CD8-positive, alpha-beta memory T cell (primary cell): ENCODE measurements at places on chromosomes 11 and 22. TPM values are rescaled to one million over a fixed set of nuclear protein-coding genes. Genes with fewer than 3 reads are reported as not detected.

DNA sequence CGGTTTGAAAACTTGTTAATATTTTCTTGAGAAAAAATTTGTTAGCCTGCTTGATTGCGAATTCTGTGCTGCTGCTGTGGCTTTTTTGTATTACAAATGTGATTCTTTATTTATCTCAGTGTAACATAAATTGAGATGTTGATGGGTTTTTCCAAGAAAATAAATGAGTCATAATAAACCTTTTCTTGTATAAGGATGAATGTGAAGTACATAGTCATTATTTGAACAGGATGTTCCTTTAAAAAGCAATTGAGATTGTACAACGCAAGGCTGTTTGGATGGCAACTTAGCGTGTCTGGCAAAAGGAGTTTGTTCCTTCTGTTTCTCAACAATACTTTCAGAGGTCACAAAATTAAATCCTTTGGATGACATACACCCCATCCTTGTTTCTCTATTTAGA is 24.6 kb upstream of the CARD18 start:
- DNase-seq, result no peak

DNA sequence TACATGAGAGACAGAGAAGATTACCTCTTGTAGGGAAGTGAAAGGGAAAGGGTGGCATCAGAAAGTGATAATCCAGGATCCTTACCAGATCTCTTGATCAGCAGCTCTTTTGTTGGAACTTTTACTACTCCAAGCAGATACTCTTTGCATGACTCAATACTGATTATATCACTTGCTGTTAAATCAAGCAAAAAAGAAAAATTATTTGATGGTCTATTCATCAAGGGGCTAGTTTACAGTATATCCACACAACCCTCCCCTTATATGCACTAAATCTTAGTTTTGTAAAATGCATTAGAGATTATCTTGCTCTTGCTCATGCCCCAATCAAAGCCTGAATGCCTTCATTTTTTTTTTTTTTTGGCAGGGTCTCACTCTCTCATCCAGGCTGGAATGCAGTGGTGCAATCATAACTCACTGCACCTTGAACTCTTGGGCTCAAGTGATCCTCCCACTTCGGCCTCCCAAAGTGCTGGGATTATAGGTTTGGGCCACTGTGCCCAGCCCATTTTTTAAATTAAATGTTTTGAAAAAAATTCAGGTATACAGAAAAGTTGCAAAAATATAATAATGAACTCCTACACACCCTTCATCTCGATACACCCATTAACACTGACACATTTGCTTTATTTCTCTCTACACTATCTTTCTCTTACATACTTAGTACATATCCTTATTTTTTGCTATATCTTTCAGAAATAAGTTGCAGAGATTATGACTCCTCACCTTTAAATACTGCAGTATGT is 76.1 kb upstream of the UCP3 start:
- DNase-seq, result no peak

ASRGL1 gene
- 6.5 TPM for total RNA-seq

ZNF70 gene
- total RNA-seq, result 3.4 TPM

OR51E1 gene
- not detected for total RNA-seq
